Mesothelial cell of epicardium (in vitro differentiated cells): ENCODE measurements at places on chromosomes 16 and 17.
A peak's percentile ranks its signal among the peaks of the same experiment; 100 is the strongest.

DNA sequence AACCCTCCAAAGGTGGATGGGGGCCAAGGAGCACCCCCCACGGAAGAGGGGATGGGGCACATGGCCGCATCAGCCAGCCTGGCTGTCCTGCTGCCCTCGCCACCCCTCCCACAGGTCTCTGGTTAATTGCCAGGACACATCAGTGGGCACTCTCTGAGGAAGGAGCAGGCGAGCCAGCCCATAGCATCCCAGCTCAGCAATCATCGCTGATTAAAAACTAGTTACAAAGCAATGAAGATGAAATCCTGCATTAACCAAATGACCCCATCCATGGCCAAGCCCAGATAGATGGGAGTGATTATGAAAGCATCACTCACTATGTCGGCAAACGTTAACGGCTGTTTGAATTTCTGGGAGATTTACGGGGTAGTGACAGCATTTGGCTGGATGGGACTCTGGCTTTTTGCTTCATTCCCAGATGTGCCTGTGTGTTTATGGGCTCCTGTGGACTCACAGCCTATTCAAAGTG is 45.3 kb downstream of the CCDC182 start:
- no peak for DNase-seq

- peak; percentile 76 for DNase-seq
Observed at GRCh38 chr17:66301864-66302741, at the start of gene PRKCA. Gene PRKCA, plus strand, starts transcription at chr17:66302613.

- no peak for DNase-seq
Observed at GRCh38 chr16:47578033-47578432, 116.9 kb downstream of the PHKB start.

DNA sequence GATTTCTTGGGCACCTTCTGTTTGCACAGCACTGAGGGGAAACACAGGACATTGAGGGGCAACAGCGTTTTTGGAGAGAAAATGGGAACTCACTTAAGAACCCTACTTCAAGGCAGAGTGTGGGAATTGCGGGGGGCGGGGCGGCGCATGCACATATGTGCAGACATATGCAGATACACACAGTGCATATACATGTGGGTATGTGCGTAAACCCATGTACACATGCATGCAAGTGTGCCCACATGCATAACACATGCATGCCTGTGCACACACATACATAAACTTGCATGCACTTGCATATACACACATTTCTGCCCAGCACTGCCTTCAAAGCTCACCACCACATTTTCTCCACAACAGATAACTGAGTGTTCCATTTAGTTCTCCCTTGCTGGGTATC is 32.4 kb downstream of the NLRC5 start:
- DNase-seq = no peak

- no peak for DNase-seq
Observed at GRCh38 chr16:2472488-2472864, 1.4 kb downstream of the NTN3 start.

DNA sequence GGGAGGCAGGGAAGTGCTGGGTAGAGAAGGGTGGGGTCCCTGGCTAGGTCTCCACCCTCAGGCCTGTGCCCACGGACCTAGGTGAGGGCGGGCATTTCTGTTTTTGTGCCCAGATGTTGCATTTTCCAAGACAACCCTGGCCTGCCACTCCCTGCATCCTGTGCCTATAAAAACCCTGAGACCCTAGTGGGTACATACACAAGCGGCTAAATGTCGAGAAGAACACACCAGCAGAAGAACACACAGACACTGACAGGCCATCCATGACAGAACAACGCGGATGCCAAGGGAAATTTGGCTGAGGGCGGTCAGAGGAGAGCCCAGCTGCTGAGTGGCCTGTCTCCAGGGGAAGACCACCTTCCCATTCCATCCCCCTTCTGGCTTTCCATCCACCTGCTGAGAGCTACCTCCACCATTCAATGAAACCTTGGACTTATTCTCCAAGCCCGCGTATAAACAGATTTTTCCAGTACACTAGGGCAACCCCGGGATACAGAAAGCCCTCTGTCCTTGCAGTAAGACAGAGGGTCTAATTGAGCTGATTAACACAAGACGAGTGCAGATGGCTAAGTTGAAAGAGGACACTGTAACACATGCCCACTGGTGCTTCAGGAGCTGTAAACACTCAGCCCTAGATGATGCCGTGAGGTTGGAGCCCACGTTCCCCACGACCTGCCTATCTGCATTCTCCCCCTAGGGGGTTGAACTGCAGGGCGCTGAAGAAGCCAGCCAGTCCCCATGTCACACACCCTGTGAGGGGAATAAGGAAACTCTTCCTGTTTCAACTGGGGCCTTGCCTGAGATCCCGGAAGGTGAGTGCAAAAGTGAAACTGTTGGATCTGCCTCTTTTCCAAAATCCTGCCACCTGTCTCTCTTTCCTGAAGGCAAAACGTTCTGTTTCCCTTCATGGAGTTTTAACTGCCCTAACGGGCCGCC is 147.2 kb upstream of the COX10 start:
- DNase-seq = no peak
